ENCODE measurements at places on chromosomes 4 and X.

- no peak for DNase-seq
These were observed 182.1 kb upstream of the TET2 start for GRCh38 chr4:104964410-104965175.

- no peak for DNase-seq
These were observed 56.9 kb upstream of the SPRY1 start for GRCh38 chr4:123339507-123340380.

- DNase-seq = no peak
These were observed 4.3 kb upstream of the RBM3 start for GRCh38 chrX:48569958-48570357.

DNA sequence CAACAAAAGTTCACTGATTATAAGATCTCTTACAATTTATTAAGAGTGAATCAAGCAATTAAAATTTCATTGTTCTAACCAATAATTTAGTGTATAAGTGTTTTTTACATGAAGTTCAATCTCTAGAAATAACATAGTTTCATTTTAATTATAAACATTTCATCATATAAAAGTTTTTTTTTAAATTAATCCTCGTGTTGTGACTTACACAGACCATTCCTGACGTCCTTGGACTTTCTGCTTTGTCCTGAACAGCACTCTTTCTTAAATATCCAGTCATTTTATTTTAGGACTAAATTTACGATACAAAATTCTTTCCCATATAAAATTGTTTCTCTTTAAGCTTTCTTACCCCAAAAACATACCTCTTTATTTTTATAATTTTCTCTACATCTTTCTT, 841.7 kb upstream of the POU3F4 start:
- DNase-seq = no peak

- no peak for DNase-seq
These were observed 473.4 kb upstream of the CPEB2 start for GRCh38 chr4:14528918-14529317.

GRCh38 chr4:56995525-56995924, 16.8 kb downstream of the POLR2B start:
- no peak for DNase-seq

DNA sequence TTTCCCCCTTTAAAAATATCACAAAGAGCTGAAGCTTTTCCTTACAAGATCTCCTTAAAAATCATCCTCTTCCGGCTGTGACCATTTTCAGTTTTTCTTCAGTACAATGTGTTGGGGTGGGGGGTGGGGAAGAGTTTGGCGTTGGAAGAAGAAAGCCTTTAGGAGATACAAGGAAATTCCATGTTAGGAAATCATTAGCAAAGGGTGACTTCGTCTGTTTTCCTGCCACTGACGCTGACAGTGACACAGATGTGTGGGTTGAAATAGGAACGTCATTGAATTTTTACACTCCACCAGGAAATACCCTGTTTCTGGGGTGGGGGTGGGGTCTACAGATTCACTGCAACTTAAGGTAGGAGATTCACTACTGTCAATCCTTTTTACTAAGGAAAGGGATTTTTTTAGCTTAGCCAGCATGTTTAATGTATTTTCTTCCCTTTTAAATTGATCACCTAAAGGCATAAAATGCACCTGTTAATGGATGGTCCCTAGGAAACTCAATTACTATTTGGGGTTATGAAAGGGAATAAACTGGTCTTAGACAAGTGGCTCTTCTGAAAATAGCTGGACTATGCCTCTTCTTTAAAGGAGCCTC, 3.9 kb downstream of the MAMLD1 start:
- DNase-seq = no peak

- DNase-seq = no peak
These were observed 6.3 kb downstream of the PRRG3 start for GRCh38 chrX:151701531-151701930.

- DNase-seq = no peak
These were observed 62.2 kb downstream of the KDM6A start for GRCh38 chrX:44935172-44935571.

- no peak for DNase-seq
These were observed 1.2 kb upstream of the ELF4 start for GRCh38 chrX:130111220-130112154.

- DNase-seq = no peak
These were observed 119.3 kb upstream of the PITX2 start for GRCh38 chr4:110742143-110742542.

DNA sequence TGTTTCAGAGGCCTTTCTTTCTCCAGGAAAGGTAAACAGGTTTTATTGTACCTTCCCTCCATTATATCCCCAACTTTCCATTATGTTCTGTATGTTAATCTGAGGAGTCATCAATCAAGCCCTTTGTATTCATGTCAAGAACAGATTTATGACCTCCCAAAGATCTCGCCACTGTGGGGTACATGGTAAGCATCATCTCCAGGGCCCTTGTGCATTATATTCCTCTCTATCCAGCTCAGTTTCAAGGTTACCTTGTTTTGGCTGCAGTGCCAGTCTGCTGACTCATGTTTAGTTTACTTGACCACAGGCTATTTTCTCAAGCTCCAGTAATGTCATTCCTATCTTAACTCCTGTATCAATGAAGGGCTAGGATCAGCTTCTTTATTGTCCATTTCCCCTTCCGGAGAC, 125.1 kb upstream of the FRMPD4 start:
- no peak for DNase-seq

GRCh38 chr4:158808399-158808798, 39.6 kb downstream of the FNIP2 start:
- no peak for DNase-seq

DNA sequence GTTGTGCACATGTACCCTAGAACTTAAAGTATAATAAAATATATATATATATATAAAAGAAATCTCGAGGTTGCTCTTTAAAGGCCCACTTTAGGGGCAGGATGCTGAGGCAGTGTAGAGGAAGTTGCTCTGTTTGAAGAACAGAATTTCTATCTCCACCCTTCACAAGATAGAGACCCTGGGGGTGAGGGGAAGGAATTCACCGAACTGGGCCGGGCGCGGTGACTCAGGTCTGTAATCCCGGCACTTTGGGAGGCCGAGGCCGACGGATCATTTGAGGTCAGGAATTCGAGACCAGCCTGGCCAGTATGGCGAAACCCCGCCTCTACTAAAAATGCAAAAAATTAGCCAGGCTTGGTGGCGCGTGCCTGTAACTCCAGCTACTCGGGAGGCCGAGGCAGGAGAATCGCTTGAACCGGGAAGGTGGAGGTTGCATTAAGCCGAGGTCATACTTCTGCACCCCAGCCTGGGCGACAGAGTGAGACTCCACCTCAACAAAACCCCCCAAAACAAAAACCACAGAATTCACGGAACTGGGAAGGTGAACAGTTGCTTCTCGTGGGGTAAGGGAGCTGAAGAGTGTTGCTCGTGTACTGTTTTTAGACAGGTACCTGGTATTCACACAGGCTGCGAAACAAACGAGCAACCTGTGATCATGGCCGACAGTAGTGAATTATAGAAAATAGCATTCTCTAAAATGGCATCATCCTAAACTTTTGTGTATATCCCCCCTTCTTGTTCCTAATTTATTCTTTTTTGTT, 6.2 kb downstream of the PLAC8 start:
- DNase-seq = no peak

GRCh38 chr4:149553959-149554520, 261.6 kb downstream of the IQCM start:
- DNase-seq = no peak

GRCh38 chr4:118776157-118776954, 59.6 kb downstream of the SEC24D start:
- DNase-seq = no peak

- DNase-seq = no peak
These were observed 758.8 kb downstream of the STIM2 start for GRCh38 chr4:27619435-27619834.

- DNase-seq = no peak
These were observed 23.5 kb downstream of the UVSSA start for GRCh38 chr4:1370321-1371124.

- DNase-seq = no peak
These were observed 72.6 kb downstream of the NWD2 start for GRCh38 chr4:37317104-37317643.

GRCh38 chrX:139298437-139298836, 232.1 kb upstream of the F9 start:
- no peak for DNase-seq

DNA sequence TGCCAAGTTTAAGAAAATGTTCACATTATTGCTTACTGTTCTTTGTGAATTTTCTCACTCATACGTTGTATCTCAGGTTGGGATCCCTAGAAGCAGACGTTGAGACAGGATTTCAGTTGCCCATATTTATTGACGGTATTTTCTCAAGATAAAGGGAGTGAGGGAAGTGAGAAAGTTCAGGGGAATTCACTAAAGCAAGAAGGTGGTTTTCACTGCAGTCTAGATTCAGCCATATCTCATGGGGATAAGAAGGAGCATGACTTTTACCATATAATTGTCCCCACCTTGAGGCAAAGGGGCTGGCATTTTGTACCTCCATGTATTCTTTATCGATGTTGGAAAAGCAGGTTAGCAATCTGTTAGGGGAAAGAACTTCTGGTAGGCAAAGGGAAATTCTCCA, 543.0 kb downstream of the CCSER1 start:
- no peak for DNase-seq

GRCh38 chrX:47189906-47190305, 3.7 kb upstream of the UBA1 start:
- no peak for DNase-seq

DNA sequence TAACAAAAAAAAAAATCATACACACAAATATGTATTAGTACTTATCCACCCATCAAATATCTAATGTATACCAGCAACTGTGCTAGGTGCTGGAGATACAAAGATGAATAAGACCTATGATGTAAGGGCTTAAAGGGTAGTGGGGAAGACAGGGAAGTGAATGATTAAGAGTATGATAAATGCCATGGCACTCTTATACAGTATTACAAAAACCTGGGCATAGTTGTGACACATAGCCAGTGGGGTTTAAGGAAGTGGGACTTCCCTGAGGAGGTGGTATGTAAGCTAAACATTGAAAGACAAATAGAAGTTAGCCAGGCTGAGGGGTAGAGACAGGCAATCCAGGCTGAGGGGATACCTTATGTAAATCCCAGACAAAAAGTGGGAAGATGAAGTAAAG, 23.5 kb downstream of the CHM start:
- DNase-seq = no peak

DNA sequence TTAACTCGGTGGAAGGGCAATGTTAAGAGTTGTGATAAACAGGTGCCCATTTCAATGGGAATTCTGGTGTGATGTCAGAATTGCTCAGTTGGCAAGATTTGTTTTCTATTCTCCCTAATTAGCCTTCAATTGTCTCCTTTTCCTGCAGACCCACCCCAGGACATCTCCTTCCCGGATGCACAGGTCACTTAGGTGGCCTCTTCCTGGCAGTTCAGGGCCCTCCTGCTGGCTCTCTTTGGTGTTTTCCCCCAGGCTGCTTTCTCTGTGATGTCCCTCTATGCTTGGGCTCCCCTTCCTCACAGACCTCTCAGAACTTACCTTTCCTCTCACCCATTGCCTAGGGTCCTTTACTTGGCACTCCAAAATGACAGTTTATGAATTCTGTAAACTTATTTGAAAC, 126.3 kb downstream of the GPAT3 start:
- no peak for DNase-seq

- DNase-seq = no peak
These were observed 36.4 kb upstream of the GPR174 start for GRCh38 chrX:79107891-79108718.

DNA sequence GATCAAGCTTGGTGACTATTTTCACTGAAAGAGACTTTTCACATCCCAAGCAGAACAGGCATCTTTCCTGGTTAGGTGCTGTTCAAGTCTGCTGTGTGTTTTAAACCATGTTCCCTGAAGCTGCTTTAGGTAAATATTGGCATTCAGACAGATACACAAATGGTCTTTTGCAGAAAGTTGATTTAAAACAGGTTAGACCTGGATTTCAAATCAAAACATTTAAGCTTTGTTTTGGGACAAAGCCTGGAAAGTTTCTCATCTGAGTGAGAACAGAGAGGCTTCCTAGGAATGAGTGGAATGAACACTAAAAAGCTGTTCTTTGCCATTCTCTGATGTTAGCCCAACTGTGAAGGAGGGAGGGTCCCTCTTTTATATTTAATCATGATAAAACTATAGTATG, 10.1 kb downstream of the ANXA3 start:
- DNase-seq = no peak

- DNase-seq = no peak
These were observed 203.4 kb downstream of the SLC39A8 start for GRCh38 chr4:102141842-102142241.

GRCh38 chrX:3680459-3680858, 33.0 kb downstream of the PRKX start:
- no peak for DNase-seq

Measured in stimulated activated CD8-positive, alpha-beta memory T cell treated with anti-CD3 and anti-CD28 coated beads, Interleukin-12 subunit alpha, Interleukin-12 subunit beta, amount 100 ng/mL, for 4 hours (primary cell).